ENCODE measurements at places on chromosomes 5 and 9.

DNA sequence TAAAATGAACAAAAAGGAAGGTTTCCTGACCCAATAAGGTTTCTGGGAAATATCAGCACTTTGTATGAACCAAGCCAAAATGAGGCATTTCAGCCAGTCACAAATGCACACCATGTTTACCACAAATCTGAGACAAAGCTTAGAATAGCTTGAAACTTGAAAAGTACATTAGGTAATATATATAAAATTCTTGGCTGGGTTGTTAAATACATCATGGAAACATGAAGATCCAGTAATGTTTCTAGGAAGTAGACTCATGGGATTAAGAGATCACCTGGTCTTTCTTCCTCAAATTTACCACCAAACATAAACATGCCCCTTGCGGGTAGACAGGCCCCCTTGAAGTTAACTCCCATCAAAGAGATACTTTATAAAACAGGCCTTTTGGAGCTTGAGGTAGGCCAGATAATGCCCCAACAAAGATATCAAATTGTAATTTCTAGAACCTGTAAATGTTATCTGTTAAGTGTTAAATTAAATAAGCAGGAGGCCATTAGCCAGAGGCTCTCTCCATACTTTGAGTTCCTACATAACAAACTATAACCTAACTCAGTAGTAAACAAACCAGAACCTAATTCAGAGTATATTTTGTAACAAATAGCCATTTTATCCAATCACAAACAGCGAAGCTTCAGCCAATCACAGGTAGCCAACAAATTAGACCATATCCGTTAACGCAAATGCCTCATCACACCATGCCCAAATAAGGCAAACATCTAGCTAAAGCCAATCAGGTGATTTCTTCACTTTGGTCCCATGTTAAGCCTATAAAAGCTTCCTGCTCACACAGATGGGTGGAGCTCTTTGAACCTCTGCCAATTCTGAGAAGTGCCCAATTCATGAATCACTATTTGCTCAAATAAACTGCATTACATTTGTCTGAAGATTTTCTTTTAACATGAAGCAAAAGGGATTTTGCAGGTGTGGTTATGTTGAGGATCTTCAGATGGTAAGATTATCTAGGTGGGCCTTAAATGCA lies 127.9 kb upstream of the TARS1 start:
- no peak for DNase-seq

GRCh38 chr9:134040781-134041648 lies 15.7 kb downstream of the BRD3OS start:
- DNase-seq: no peak

DNA sequence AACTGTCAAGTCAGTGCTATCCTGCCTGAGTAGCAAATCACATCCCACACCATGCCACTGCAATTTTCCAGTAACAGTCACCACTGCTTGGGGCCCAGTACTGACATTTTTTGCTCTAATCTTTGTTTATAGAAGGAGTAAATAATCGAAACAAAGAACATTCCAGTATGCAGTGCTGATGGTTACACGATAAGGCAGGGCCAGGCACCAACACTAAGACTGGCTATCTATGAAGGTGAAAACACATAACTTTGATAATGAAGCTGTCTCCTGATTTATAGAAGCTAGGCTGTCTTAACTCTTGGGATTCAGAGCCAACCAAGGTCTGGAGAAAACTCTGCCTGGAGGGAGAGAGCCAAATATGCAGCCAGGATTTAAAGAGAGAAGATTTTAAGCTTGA lies 365.3 kb downstream of the BNC2 start:
- no peak for DNase-seq

GRCh38 chr5:14376789-14377188 lies 204.8 kb upstream of the OTULINL start:
- DNase-seq: no peak

DNA sequence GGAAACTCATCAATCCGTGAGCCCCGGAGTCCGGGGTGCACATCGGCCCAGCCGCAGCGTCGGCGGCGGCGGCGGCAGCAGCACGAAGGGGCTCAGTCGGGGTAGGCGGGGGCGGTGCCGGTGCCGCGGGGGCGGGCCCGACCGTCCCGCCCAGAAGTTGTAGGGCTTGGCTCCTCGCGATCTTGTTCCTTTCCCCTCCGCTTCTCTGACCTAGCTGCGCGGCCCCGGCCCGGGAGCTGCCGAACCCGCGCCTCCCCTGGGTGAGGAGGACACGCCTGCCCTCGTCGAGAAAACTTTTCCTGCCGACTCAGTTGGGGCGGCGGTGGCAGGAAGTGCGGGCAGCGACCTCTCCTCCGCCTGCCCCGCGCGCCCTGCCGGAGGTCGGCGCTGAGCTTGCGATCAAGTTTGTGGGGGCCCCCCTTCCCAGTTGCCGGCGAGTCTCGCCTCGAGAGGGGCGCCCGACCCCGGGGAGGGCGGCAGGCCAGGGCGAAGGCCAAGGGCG lies at the start of gene MAN2A1:
MAN2A1 (plus strand) TSS at position 188 of the 502 bp plus-strand sequence. CDS start 491 bp downstream, outside the sequence.
- DNase-seq: peak; percentile 76

DNA sequence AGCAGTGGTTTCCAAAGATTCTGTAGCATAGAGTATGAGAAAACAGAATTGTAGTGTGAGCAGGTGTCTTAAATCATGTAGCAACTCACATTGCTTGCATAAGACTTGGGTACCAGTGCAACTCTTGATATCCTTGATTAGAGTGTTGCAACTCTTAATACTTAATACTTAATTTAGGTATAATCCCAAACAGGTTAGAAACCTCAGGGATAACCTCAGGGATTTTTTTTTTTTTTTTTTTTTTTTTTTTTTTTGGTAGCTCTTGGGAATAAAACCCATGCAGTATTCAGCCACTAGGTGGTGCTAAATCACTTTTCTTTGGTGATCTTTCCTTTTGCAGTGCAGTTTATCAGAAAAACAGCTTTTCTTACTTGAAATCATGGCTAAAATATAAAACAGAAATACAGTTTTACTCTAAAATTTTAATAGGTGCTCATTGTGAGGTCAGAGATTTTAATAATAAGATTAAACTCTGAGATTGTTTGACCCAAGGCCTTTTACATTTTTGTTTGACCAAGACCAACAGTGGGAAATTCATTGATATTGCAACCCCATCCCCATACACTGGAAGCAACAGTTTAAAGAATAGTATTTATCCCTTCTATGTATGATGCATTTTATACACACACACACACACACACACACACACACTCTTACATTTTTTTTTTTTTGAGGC lies 55.3 kb downstream of the ERAP1 start:
- DNase-seq: no peak

GRCh38 chr9:121946465-121946864 lies 146.6 kb downstream of the TTLL11 start:
- DNase-seq: no peak

- DNase-seq: no peak
Measured at GRCh38 chr9:121275781-121276658, 8.1 kb downstream of the GSN start.

DNA sequence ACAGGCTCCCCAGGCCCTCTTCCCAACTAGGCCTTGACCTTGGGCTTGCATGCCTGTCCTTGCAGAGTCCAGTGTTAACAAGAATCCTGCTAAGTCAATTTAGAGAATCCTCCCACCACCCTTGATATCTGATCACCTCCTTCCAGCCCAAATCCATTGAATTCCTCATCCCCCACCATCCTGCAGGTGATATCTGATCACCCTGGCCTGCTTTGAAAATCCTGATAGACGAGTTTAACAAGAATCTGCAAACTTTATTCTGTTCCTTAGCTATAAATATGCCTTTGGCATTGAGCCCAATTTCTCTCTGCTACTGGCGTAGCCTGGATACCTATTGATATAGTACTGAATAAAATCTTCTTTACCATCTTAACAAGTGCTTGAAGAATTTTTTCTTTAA lies 125.5 kb downstream of the DIRAS2 start:
- no peak for DNase-seq

GRCh38 chr9:28073270-28073669 lies 500.0 kb upstream of the C9orf72 start:
- DNase-seq: no peak

DNA sequence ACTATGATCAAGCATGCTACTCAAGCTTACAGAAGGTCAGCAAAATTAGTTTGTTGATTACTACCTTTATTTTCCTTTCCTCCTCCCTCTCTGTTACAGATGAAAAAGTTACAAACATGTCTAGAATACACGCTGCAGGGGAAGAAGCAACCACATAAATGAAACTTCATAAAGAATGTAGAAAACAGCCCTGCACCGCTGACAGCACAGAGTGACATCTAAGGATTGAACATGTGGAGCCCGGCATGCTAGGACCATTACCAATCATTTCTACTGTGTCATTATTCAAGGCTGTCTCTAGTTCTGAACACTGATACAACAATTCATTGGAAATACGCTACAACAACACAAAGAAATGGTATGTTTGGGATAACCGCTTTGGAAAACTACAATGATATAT lies 261.1 kb downstream of the MLLT3 start:
- DNase-seq: no peak

- DNase-seq: no peak
Measured at GRCh38 chr9:129921905-129922304, 86.6 kb downstream of the USP20 start.

- DNase-seq: no peak
Measured at GRCh38 chr5:56918054-56918453, 8.7 kb downstream of the SETD9 start.

- DNase-seq: no peak
Measured at GRCh38 chr5:163976696-163977095, 471.3 kb downstream of the MAT2B start.

DNA sequence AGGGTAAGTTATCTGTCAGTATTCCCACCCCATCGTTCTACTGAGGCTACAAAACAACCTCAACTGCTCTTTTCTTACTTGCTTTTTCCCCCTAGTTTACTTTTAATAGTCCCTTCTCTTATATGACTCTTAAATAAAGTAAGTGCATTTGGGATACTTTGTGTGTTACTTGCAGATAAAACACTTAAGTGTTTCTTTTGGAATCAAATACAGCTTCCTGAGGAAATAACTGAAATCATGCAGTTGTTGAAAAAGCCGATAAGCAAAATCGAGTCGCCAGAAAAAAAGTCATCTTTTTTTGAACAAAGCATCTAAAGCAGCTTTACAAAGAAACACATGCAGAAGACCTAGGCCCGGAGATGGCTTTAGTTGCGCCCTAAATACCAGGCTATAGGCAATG lies 53.5 kb upstream of the EPB41L4A start:
- DNase-seq: no peak

- DNase-seq: no peak
Measured at GRCh38 chr5:148379340-148379739, 4.4 kb upstream of the FBXO38 start.

- no peak for DNase-seq
Measured at GRCh38 chr5:156834916-156835315, 15.2 kb upstream of the PPP1R2B start.

DNA sequence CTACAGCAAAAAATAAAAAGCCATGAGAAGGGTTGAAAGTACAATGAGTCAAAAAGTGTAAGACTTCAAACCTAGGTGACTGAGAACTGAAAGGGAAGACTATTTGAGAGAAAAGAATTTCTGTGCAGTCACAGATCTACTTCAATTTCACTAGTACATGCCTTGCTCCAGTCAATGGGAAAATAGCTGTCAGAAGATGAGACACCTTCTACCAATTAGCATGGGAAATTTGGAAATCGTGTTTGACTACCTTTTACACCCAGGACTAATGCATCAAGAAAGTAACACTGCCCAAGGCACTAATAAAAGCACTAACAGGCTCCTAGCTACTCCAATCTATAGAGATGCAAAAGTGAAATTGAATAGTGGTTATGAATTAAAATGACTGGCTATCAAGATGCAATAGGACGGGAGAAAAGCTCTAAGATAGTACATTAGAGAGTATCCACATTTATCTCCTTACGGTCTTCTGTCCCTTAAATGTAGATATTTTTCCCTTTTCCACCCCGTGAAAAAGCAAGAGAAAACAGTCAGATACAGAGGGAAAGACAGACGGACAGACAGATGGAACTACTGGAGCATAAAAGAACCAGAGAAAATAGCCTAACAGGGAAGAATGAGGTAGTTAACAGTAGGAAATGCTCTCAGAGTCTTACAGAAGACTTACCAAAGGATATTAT lies 15.2 kb downstream of the ERP44 start:
- DNase-seq: no peak

DNA sequence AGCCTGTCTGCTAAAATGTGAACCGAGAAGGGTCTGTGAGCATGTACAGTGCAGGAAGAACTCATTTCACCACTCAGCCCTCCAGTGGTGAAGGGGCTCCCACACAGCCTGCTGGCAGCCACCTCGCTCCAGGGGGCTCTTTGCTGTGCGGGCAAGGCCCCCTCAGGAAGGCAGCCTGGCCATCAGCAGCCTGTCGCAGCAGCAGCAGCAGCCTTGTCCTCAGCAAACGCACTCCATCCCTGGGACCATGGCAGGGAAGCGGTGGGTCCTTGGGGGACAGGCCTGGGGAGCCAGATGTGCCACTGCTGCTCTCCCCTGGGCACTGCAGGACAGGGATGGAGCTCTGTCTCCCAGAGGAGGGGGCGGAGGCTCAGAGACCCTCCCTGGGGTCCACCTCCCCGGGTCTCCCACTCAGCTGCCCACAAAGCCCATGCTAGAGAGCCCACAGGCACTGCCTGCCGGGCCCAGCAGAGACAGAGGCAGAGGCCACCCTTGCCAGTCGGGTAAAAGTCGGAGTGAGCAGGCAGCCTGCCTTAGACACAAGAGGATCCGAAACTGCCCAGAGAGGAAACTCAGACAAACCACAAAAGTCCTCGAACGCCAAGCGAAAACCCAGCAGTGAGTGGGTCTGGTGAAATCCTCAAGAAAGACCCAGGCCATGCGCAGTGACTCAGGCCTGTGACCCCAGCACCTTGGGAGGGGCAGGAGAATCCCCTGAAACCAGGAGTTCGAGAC lies 8.0 kb downstream of the BRD3 start:
- DNase-seq: no peak

DNA sequence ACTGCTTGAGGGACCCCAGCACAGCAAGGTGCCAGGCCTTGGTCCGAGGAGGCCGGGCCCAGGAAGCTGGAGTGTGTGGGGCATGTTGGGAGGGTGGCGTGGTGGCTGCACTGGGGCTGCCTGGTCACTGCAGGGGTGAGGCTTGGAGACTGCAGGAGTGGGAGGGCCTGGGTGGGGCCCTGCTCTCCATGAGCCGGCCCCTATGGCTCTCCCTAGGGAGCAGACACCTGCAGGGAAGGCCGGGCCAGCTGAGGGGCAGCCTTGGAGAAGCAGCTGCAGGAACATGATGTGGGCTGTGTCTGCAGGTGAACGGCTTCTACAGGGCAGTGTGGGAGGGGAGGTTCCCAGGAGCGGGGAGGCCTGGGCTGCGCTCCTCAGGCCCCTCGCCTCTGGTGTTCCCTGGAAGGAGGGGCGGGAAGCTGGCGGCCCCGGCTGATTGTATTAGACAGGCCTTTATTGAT lies 41.7 kb upstream of the TMEM250 start:
- no peak for DNase-seq

DNA sequence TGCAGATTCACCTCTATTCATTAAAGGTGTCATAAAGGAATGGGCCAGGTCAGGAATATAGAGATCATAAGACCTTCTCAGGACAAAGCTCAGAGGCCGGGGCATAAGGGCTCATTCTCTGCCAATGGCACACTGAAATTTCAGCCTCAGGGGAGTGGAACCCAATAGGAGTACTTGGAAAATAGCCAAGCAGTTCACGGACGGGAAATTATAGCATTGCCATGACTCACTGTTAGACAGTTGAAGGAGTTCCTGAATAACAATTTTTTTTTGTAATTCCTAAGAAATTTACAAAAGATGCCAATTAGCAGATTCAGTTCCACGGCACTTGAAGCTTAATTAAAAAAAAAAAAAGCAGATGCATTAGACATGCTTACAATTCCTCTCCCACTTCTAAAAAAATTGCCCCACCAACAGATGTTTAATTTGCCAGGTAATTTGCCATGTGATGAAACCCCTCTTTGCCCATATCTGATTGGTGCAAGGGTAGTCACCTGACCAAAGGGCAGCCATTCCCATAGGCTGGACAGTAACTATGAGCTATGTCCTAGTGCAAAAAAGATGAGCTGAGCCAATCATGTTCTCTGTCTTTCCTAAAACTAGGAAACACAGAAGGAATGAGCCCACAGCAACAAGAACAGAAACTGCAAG lies 58.6 kb downstream of the PTCD2 start:
- DNase-seq: no peak
